Renal pelvis (tissue), 12 donors: ENCODE measurements at places on chromosomes 16 and 17.
A peak's percentile ranks its signal among the peaks of the same experiment; 100 is the strongest.

DNA sequence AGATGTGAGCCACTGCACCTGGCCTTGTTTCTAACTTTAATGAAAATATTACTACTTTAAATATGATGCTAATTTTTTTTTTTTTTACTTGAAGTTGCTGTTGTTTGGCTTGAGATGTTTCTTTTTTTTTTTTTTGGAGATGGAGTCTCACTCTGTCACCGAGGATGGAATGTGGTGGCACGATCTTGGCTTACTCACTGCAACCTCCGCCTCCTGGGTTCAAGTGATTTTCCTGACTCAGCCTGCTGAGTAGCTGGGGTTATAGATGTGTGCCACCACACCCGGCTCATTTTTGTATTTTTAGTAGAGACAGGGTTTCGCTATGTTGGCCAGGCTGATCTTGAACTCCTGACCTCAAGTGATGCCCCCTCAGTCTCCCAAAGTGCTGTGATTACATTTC, 23.6 kb downstream of the IGSF6 start:
- DNase-seq = no peak

DNA sequence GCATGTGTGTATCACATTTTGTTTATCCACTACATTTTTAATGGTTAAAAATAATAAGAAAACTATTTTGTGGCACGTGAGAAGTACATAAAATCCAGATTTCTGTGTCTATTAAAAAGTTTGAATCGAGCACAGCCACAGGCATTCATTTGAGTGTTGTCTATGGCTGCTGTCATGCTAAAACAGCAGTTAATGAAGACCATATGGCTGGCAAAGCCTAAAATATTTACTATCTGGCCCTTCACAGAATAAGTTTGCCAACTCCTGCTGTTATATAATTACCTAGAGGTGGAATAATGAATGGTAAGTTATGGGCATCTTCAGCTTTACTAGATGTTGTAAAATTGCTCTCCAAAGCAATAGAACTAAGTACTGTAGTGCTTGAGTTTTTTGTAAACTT, 30.5 kb downstream of the TMEM98 start:
- DNase-seq = no peak

DNA sequence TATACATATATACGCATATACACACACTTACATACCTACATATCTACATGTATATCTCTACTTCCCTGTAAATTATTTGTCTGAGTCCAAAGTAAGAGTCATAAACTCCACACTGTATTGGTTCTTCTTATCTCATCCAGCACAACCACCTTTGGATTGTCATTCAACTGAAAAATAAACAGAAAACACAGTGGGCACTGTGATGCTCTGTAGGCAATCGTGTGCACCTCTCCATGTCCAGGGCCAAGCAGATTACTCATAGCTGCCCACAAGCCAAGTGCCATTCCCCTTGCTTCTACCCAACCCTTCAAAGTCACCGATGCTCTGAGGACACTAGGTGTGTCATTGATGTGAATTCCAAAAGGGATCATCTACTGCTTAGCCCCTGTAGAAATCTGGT, 12.9 kb upstream of the TEKT3 start:
- DNase-seq = no peak

GRCh38 chr16:89122322-89122851, 28.7 kb downstream of the ACSF3 start:
- DNase-seq = no peak

- no peak for DNase-seq
Measured at GRCh38 chr16:22627043-22627442, 116.4 kb downstream of the NPIPB5 start.

GRCh38 chr17:27319541-27320221, 25.8 kb downstream of the WSB1 start:
- no peak for DNase-seq

DNA sequence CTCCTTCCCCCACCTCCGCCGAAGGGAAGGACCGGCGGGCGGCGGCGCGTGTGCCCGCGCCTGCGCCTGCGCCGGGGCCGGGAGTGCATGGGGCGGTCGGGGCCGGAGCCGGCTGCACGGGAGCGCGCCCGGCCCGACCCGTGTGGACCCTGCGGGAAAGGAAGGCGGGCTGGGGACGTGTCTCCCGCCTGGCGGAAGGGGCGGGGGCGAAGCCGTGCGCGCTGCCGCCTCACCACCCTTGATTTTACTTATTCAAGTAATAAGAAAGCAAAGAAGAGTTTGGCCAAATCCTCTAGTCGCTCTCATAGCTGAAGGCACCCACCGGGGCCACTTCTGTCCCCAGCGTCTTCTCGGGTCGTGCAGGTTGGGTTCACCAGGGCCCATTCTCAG, 596 bp upstream of the PFN1 start:
- peak; percentile 89 for DNase-seq

DNA sequence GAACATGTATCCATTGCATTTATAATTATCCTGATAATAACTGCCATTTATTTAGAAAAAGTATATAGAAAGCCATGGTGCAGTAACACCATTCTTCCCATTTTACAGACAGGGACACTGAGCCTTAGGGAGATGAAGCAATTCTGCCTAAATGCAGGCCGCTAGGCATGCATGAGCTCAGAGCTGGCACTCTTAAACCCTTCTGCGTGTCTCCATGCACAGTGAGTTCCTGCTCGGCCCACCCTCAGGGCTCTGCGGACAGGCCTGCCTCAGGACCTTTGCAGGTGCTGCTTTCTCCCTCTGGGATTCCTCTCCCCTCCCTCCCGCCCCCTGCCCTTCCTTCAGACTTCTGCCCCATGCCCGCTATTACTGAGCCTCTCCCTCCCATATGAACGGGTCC, 54.3 kb upstream of the WSB1 start:
- DNase-seq = no peak

DNA sequence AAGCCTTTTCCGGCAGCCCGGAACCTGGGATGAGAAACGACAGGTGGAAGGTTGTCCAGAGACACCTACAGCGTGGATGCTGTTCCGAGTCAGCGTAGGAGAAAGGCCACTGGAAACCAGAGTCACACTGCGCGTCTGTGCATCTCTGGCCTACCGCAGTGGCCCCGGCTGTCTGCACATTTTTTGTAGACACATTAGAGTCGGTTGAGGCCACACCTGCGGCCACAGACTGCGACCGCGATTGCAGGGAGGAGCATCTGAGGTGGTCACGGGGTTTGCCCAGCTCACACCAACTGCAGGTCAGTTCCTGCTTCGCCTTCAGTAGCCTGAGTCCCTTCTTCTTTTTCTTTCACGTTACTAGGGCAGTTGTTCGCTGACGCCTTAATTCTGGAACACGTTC, 52.4 kb downstream of the WDR45B start:
- no peak for DNase-seq

GRCh38 chr16:81163671-81164070, 67.5 kb upstream of the GCSH start:
- no peak for DNase-seq

GRCh38 chr17:34633351-34633750, 54.0 kb downstream of the TMEM132E start:
- DNase-seq = no peak

DNA sequence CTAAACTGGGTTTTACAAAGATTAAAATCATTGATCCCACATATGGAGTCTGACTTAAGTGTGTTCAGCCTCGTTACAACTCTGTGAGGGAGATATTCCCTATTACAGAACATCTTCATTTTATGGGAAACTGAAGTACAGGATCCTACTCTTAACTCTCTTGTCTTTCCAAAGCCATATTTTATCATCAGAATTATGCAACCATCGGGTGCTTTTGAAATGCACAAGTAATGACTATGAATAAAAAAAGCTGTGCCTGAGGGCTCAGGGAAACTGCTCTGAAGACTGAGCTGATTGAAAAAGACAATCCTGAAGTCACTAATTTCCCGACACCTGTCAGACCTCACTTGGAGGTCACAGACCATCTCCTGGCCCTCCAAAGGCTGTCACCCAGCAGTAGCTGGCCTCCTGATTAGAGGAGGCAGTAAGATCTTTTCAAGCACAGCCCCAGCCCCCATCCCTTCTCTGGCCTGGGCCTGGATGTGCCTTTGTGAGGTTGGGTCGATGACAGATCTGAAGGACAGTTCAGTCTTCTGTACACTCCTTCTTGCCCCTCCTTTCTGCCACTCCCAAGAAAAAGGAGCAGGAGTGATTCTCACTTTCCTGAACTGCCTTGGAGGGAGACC, 5.6 kb downstream of the AKAP1 start:
- DNase-seq = no peak

DNA sequence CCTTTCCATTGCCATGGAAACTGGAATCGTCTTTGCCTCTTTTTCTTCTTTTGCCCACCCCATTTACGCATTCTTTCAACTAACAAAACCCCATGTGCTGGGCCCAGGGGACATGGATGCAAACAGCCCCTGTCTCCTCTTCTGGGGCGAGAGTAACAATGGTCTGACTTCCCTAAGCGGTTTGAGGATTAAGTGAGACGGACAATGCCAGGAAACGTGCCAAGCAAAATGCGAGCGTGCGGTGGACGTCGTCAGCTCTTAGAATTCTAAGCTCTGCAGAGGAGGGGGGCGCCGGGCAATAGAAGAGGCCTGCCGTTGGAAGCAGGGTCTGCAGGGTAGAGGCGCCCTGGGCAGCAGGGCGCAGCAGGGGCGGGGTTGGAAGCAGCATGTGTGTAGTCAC, 42.4 kb upstream of the JPH3 start:
- no peak for DNase-seq

DNA sequence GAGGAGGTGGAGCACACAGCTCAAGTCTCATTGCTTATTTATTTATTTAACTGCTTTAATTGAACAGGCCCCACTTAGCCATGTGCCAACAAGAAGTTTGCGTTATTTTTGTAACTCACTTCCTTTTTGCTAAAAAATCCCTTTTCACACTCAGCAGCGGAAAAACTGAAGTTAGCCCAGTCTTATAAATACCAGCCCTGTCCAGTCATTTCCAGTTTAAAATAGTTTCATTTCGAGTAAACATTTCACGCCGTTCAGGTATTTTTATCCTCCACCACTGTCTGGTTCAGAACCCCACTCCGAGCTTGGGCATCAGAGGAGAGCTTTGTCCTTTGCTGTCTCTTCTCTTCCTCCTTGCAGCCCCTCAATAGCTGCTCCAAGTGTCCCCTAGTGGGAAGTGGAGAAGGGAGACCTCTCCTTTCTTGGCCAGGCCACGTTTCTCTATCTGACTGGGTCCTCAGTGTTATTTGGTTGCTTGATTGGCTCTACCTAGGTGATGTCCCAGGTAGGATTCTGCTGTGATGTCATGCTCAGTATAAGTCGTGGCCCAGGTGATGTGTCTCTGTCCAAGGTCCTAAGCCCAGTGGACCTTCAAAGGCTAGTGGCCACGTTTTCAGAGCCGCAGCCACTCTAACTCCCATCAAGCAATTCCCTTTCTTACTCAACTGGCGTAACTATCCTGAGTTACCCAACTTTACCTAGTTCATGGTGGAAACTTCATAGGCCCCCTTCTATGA, 53.0 kb upstream of the GAS7 start:
- no peak for DNase-seq

GRCh38 chr16:31421587-31421986, 6.6 kb downstream of the COX6A2 start:
- no peak for DNase-seq

DNA sequence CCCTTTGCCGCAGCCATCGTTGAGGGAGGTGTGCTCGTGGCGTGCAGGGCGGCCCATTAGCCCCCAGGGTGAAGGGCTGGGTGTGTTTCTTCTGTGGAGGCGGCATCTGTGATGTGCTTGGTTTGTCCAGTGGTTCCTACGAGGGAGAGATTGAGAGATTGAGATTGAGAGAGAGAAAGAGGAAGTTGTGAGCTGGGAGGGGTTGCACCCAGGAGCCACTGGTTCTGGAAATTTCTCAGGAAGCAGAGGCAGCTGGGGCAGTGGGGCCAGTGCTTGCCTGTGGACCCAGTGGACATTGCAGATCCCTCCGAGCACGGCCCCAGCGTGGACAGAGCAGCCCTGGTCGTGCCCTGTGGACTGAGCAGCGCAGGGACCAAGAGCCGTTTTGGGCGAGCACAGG, 72.0 kb upstream of the ZNF750 start:
- no peak for DNase-seq

DNA sequence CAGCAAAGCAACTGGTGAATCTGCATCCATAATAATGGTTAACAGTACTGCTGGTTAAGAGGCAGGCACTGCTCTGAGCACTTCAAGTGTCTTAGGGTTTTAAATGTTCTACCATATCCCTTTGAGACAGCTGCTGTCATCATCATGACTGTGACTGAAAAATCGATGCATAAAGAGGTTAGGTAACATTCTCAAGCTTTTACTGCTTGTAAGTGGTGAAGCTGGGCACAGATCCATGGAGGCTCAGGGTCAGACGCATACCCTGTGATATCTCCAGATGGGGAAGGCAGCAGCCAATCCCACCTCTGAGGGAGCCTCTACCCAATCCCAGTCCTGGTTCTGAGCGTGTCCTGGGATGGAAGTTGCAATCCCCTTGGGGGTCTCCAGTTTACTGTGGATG, 57.6 kb upstream of the SOX9 start:
- DNase-seq = no peak

DNA sequence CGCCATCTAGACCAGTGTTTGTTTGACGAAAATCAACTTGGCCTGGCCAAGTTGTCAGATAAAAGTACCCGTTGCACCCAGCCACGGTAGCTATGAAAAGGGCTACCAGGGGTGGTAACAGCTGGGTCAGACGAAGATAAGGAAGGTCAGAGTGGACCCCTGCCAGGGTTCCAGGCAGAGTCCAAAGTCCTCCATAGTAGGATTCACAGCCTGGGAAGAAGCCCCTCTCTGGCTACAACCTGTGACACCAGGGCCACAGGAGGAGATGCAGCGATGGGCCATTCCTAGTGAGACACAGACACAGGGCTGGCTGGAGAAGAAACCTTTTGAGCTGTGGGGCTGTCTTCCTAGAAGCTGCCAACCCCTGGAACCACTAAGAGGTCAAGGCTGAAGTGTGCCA, 39.3 kb downstream of the MEAK7 start:
- DNase-seq = no peak

GRCh38 chr17:47803751-47804150, 17.8 kb downstream of the OSBPL7 start:
- no peak for DNase-seq

GRCh38 chr16:24789881-24790280, 55.9 kb upstream of the SLC5A11 start:
- no peak for DNase-seq

- no peak for DNase-seq
Measured at GRCh38 chr17:80884811-80885210, 106.8 kb upstream of the CHMP6 start.

- DNase-seq = no peak
Measured at GRCh38 chr17:42129109-42129837, 6.7 kb downstream of the HSPB9 start.

GRCh38 chr17:17539591-17539990, 43.4 kb upstream of the RASD1 start:
- no peak for DNase-seq

DNA sequence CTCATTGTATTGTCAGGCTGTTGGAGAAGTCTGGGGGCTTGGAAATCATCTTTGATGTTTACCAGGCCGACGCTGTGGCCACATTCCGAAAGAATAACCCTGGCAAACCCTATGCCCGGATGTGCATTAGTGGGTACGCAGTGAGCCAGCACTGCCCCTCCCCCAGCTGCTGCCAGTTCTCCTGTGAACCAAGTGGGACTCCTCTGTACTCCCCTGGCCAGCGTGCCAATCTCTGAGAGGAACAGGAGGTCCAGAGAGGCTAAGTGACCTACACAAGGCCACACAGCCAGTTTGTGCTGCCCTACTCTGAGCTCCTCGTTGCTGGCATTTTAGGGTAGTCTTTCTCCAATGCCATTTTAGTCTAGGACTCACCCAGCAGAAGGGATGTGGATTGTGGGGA, 1.9 kb upstream of the LLGL2 start:
- no peak for DNase-seq
